ENCODE measurements at places on chromosomes 7 and 10.

DNA sequence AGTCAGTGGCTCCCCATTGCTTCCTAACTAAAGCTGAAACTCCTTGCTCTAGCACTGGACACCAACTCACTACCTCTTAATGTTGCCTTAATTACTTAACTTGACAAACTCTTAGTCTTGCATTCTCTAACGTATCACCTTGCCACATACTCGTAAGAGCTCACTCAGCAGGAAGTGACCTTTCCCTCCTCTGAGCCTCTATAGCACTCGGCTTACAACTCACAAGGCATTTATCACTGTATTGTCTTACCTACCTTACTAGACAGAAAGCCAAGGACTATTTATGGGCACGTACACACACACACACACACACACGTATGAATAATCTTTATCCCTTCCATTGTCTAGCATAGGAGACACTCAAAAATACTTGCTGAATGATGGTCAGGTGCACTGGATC, 21.2 kb downstream of the CEP41 start:
- no peak for DNase-seq

DNA sequence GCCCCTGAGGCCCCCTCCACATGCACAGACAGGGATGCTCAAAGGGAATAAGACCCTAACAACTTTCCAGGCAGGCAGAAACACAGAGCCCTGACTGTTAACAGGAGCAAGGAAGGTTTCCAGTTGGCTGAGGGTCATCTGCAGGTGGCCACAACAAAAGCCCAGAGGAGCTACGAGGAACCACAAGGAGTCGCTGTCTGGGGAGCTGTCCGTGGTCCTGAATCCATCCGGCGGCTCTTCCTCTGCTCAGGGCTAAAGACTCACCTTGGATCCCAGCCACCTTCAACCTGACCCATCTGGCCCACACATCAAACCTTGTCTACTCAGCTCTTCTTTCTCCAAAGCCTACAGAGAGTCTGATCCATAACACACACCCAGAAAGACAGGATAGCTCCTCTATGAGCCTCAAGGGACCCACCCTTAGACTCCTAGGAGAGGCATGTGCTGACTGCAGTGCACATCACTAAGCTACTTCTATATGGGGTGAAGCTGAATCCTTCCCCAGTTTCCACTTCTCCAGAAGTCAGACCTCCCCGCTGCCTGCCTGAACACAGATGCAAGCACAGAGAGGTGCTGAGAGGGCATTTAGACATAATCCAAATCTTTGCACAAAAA, 104.0 kb downstream of the SLIT1 start:
- peak; percentile 8 for DNase-seq

GRCh38 chr10:94065362-94065761, 71.6 kb downstream of the PLCE1 start:
- DNase-seq: no peak

- DNase-seq: no peak
Measured at GRCh38 chr10:15455456-15455855, 84.4 kb upstream of the FAM171A1 start.

DNA sequence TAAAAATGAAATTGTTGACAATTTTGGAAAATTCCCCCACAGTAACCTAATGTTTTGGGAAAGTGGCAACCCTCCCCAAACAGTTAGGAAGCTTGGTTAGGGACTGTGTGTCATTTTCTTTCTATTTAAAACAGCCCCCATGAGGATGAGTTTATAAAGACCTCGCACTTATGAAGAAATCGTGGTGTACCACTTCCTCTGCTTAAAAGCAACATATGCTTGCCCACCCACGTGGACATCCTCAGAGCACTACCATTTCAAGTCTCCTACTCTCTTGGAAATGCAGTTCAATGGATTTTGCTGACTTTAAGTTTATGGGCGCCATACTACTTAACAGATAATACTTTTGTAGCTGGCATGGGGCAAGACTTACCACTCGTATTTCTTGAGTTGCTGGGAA, 223.8 kb downstream of the DYNC1I1 start:
- DNase-seq: no peak

- no peak for DNase-seq
Measured at GRCh38 chr7:135645296-135645904, 16.9 kb upstream of the STMP1 start.

DNA sequence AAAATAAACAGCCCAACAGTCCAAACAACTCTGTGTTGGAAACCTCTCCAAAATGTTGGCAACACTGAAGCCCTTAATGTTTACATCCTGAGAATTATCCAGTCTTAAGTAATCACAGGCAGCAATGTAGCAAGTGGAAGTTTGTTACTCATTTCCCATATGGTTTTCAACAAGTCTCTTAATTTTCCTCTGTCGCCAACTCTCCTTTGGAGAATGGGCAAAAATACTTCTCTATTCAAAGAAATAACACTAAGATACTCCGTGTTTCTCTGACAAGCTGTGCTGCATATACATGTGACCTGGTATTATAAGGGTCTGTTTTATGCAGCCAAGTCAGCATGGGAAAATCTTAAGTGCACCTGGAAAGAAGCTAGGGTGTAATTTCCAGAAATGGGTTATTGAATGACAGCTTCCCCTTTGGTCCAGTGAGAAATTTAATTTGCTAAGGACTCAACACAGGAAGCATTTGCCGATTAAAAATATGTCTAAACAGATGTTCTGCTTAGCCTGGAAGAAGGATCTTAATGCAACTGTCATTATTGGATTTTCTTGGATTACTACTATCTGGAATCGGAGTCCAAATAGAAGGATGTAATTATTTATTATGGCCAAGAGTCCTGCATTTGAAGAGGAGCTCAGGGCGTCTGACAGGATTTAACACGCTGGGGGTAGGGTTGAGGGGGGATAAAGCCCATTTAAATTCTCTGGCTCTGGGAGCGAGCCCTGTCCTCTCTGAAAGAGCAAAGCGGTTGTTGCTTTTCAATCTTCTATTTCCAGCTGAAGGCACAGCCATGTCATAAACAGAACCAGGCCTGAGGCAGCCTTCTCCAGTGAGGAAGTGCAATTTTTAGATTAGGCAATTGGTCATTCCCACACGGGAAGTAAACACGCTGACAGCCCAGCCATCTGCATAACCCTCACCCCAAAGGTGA, 73.1 kb downstream of the TLL2 start:
- DNase-seq: no peak

GRCh38 chr7:1134951-1135350, 25.0 kb downstream of the ZFAND2A start:
- no peak for DNase-seq

DNA sequence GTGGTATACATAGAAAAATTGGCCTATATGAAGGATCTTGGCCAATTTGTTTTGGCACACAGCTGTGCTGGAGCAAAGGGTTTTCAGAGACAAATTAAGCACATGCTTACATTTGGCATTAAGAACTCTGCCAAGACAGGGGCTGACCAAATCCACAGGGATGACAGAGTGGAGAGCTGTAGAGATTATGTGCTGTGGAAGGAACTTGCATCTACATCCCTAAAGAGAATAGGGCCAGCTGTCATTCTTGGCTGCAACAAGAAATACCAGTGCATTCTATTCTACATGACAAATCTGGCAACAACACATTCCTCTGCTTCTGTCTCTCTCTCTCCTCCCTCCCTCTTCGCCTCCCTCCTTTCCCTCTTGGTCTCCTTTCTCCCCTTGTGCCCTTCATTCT, 75.6 kb downstream of the POM121L12 start:
- no peak for DNase-seq

All from stimulated activated CD8-positive, alpha-beta memory T cell treated with anti-CD3 and anti-CD28 coated beads, Interleukin-7, amount 100 ng/mL, for 1 hour (primary cell).